CD8-positive, alpha-beta T cell (primary cell): ENCODE measurements at places on chromosomes 7 and 10.

DNA sequence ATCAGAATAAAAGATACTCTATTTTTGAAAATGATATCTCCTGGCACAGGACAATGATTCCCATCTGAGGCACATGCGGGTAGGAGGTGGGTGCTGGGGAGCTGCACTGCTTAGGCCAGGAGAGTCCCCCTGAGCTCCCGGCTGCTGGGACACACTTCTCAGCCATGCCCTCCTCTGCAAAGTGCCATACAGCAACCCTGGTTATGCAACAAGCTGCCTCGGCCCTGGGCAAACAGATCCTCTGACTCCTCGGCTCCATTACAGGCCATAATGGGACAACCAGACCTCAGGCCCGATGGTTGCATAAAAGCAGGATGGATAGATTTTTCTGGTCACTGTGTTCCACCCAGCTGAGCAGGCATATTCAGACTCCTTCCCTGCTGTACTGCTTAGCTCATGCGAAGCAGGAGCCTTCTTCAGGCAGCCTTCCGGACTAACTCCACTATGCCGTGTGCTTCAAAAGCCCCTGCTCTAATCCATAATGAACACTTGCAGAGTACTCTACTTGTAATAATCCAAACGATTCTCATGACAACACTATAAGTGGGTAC is 6.5 kb upstream of the LEP start:
- no peak for DNase-seq

- no peak for DNase-seq
These were observed 26.9 kb downstream of the ADCY1 start for GRCh38 chr7:45601094-45601493.

- DNase-seq, result no peak
These were observed 179.6 kb downstream of the CELF2 start for GRCh38 chr10:11197266-11197712.

DNA sequence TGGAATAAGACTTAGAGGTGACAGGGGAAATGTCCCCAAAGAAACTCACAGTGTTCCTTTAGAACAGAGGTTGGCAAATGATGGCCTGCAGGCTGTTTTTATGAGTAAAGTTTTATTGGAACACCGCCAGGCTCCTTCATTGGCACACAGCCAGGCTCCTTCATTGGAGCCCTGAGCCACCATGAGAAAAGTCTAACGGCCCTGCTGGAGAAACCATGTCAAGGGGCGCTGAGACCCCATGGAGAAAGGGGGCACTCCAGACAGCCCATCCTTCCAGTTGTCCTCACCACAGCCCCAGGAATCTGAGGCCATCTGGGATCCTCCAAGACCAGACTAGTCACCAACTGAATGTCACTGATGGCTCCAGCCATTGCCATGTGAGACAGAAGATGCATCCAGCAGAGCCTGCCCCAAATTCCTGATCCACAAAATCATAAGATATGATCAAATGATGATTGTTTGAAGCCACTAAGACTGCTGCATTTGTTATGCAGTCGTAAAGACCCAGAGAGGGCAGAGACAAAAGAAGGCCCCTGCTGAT is 88.2 kb upstream of the GPR26 start:
- DNase-seq, result no peak

DNA sequence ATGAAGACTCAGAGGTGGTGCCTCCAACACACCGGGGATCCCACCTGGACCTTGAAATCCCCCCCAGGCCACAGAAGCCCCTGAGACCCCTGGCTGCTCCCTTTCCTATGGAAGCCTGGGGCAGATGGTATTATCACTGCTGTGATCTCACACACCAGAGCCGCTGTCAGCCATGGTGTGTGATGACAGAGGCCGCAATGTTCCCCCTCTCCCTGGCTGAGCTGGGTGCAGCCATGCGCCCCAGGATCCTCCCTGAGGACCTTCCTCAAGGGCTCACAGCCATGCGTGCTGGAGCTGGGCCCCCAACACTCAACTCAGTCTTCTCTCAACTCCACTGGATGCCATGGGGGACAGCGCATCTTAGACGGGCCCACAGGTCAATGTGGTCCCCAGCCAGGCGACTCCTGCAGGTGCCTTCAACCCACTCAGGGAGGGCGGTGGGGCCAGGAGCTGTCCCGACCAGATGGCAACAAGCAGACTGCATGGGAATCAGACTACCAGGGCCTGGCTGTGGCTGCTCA is 44.9 kb downstream of the VIPR2 start:
- no peak for DNase-seq
